ENCODE measurements at places on chromosomes 6 and 20.
A peak's percentile ranks its signal among the peaks of the same experiment; 100 is the strongest.

- no peak for DNase-seq
Measured at GRCh38 chr6:12222405-12223366, 67.5 kb upstream of the EDN1 start.

- DNase-seq, result no peak
Measured at GRCh38 chr20:60812561-60812960, 439.5 kb upstream of the CDH4 start.

DNA sequence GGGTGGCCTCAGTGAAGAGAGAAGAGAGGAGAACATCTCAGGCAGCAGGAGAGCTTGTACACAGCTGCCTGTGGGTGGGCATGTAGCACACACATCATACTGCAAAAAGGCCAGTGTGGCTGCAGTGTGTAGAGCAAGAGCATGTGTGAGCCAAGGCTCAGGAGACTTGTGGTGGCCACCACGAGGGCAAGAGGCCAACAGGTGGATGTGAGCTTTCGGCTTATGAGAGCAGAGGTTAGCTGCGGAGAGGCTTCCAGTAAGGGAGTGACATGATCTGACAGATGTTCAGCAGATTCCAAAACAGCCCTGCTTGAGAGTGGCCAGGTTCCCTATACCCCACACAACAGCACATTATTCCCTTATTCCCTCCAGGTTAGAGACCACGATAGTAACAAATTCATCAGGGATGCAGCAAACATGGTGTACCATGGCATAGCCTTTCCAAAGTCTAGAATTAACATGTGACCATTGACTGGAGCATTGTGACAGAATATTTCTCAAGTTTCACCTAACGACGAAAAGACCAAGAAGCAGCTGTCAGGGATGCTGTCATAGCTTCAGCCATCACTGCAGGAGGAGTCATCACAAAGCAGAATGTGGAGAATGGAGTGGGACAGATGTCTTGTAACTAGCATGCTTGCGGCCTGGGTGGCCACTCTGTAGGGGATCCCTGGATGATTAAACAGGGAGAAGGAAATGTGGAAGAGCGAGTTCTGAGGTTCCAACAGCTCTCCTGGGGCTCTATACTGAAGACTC lies 23.1 kb downstream of the HM13 start:
- DNase-seq, result no peak

- DNase-seq, result no peak
Measured at GRCh38 chr6:90948540-90948939, 361.7 kb upstream of the MAP3K7 start.

- no peak for DNase-seq
Measured at GRCh38 chr20:45782890-45783289, 8.8 kb downstream of the WFDC3 start.

DNA sequence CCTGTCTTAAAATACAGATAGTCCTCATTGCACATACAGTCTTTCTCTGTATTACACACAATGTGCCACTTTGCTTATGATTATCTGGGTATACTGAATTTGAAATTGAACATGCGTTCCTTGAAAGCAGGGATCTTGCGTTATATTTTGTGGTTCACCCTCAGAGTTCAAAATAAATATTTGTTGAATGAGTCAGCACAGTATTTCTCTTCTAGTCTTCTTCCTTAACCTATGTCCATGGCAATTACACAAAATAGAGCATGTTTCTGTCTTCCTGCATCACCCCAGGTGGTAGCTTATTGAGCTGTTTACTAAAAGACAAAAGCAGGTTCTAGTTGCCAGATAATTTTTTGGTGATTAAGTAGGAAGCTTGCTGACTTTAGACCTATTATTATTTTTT lies 272.9 kb upstream of the FERMT1 start:
- no peak for DNase-seq

DNA sequence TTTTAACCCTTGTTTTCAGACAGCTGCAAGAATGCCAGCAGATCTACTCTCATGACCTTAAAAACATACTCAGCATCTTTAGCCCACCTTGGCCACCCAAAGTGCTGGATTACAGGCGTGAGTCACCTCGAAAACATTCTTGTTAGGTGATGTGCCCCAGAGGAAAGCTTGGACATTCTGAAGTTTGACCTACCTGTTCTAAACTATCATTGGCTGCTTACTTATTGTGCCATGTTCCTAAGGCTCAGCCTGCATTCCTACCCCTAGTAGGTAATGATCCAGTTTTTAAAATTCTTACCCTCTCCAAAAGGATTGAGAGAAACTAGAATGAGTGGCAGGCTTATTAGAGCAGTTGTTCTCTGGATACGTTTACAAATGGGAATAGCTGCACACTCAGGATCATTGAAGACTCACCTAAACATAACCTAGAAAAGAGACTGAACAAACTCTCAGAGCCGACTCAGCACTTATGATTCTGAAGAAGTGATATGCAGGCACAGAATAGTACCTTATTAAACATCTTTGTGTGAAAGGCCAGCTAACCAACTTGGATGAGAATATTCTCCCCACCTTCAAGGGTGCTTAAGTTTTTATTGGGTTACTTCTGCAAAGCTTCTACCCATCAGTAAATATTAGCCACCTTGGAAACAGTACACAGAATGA lies 362.1 kb downstream of the NRN1 start:
- no peak for DNase-seq

GRCh38 chr6:2020909-2021308 lies 224.5 kb downstream of the GMDS start:
- DNase-seq, result no peak

GRCh38 chr6:118981884-118982574 lies 47.1 kb upstream of the MCM9 start:
- DNase-seq, result no peak

DNA sequence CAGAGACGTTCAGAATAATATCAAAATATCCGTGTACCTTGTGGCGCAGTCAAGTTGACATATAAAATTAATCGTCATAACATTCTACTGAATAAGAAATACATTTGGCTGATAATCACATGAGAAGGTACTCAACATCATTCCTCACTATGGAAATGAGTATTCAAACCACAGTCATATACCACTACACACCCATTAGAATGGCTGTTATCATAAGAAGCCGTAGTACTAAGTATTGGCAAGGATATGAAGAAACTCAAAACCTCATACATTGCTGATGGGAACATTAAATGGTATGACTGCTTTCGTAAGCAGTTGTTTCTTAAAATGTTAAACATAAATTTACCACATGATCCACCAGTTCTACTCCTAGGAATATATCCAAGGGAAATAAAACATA lies 244.7 kb downstream of the CDKAL1 start:
- no peak for DNase-seq

GRCh38 chr6:77136086-77136485 lies 327.2 kb downstream of the HTR1B start:
- DNase-seq, result no peak

- DNase-seq, result no peak
Measured at GRCh38 chr6:11373208-11373607, 140.7 kb upstream of the NEDD9 start.

DNA sequence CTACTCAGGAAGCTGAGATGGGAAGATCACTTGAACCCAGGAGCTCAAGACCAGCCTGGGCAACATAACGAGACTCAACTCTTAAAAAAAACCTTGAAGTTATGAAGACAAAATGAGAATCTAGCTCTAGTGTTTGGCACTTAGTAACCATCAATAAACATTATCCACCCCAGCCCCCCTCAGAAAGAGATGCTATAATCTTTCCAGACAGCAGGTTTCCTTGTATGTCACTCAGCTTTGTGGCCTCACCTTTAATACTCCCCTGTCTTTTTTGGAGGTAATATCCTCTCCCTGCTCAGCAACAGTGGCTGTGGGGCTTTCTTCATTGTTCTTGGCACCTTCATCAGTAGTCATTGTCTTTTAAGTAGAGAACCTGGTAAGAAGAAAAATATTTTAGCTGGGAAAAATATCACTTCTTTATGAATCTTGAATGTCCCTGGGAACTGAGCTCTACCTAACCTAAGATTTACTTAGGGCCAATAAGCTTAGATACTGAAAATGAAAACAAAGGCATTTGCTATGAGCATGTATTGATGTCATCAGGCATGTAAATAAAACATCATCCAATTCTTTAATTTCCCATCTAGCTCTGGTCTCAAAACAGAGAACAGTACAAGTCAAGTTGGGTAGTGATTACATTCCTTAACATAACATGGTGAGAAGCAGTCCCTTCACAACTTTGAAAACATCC lies 46.1 kb downstream of the FKBP5 start:
- DNase-seq, result no peak

- DNase-seq, result no peak
Measured at GRCh38 chr20:10805764-10806163, 132.0 kb upstream of the JAG1 start.

GRCh38 chr6:100808638-100809275 lies 72.4 kb downstream of the ASCC3 start:
- no peak for DNase-seq

GRCh38 chr6:73503027-73503772 lies 17.6 kb downstream of the EEF1A1 start:
- no peak for DNase-seq

DNA sequence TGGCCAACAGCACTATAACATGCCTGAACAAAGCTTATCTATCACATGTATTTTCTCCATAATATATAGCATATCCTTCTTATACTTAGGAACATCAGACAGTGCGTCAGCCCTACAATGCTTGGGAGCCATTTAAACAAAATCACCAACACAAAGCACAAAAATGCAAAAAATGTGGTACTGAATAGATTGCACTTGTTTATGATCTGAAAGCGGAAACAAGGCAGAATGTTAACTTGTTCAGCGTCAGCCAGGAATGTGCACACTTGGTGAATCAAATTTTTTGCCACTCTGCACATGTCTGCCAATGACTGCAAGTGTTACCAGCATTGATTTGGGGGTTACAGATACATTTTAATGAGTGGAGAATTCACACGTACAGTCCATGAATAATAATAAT lies 14.8 kb downstream of the SLC35A1 start:
- DNase-seq, result no peak

DNA sequence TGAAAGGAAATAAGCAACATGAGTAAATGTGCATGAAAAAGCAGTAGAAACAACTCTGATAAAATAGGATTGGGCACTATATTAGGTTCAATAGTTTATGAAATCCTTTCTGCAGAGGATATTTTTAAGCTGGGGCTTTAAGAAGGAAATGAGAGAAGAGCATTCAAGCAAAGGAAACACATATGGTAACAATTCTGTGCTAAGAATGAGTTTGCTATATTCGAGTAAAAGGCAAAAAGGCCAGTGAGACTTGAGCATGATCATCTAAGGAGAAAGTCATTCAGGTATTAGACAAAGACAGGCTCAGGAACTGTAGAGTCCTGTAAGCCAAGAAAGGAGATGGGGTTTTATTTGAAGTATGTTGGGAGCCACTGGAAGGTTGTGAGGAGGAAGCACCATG lies 387.1 kb upstream of the FLRT3 start:
- DNase-seq, result no peak

DNA sequence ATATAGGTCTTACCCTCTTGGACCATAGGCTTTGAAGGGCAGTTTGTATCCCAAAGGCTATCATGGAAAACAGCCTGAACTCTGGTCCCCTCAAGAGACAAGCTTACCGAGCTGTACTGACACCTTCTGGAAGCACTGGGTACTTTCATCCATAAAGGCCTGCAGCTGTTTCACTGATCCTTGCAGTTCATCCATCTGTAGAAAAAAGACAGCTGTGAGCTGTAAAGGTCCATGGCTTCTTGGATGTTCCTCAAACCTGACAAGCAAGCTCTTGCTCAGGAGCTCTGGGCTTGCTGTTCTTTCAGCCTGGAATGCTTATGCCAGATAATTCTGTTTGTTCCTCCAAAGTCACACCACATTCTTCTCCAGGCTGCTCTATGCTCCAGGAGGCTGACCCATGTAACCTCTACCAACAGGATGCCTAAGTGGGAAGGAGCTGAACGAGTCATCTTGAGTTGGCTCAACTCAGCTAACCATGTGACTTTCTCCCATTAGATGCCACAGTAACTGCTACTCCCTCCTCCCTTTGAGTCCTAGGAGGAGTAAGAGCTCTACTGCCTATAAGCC lies 8.8 kb upstream of the NDRG3 start:
- DNase-seq, result peak; percentile 24

GRCh38 chr6:5746759-5747130 lies 260.0 kb downstream of the NRN1 start:
- no peak for DNase-seq

- DNase-seq, result no peak
Measured at GRCh38 chr6:74936886-74937285, 269.0 kb downstream of the COL12A1 start.

GRCh38 chr20:21623074-21623780 lies 82.2 kb upstream of the PAX1 start:
- DNase-seq, result no peak

DNA sequence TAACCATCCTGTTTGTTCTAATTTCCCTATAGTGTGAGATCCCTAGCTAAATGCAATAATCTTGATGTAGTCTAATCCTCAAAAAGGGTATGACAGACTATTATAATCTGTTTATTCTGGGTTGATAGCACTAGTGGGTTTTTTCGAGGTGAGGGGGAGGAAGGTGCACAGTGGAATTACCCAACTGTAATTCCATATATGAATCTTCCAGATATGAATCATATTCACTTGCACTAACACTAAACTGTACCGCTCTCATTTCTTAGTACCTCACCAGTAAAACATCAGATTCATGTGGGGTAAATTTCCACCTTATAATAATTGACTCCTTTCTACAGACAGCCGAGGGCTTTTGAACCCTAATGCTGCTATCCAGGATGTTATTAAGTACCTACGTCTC lies 16.5 kb downstream of the NCOA7 start:
- no peak for DNase-seq

DNA sequence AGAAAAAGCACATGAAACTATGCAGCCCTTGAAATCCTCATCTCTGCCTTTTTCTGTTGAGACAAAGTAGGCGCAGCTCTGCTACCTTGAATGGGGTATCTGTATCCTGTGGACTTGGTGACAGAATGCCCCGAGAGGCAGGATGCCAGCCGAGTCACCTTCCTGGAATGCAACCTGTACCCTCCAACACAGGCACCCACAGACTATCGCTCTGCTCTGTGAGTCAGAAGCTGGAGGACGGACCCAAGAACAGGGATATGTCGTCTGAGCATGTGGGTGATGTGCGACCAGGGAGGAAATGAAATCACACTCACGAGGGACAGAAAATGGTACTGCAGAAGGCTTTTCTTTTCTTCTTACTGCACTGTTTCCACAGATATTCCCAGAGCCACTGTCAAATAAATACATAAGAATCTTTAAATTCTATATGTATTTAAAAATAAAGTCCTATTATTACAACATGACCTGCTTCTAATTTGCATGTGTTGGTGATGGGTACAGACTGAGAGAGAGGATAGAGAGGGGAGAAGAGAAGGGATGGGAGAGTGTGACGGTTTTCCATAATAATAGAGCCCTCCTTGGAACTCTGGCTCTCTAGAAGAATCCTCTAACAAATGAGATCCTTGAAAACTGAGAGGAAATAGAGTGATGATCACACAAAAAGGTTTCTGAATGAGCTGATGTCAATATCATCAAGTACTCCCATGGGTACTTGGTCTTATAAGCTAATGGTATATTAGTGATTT lies 308.1 kb downstream of the FOXC1 start:
- no peak for DNase-seq

- no peak for DNase-seq
Measured at GRCh38 chr6:150866991-150867501, 1.5 kb downstream of the MTHFD1L start.

GRCh38 chr20:59291740-59292383 lies 8.5 kb upstream of the EDN3 start:
- no peak for DNase-seq

GRCh38 chr6:127343809-127344659 lies 625 bp upstream of the ECHDC1 start:
- no peak for DNase-seq
